Liver (tissue), 10 donors: ENCODE measurements at places on chromosomes 1 and 21. TPM values are rescaled to one million over a fixed set of nuclear protein-coding genes. Genes with fewer than 3 reads are reported as not detected.

- DNase-seq: no peak
These were observed 11.2 kb upstream of the CACYBP start for GRCh38 chr1:174988539-174988938.

DNA sequence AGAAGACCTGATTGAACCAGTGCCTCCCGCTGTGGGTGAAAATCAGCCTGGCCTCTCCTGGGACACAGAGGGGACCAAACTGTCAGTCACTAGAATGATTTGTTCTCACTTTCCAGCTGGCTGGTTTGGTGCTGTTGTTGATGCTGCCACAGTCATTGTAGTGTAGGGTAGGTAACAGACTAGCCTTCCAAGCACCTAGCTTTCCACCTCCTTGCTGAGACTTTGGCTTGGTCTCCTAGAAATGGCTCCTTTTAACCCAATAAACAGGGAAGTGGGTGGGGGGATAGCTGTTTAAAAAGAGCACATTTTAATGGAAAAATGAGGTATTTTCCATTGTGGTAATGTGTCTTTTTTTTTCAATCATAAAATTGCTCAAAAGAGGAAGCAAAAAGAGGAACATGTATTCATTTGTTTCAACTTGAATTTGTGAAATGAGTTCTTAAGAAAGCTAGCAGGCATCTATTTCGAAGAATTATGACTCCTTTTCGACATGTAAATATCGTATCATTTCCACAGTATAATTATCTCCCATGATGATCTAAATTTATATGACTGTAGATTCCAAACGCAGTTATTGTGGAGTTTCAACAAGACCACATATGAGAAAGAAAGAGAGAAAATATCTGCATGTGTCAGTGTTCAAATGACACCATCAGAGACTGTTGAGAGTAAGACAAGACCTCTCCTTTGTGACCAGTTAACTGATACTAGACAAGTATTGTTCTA is 190.1 kb downstream of the HLX start:
- DNase-seq: no peak

GRCh38 chr1:64268653-64269557 is 65.5 kb downstream of the UBE2U start:
- DNase-seq: peak; percentile 71

DNA sequence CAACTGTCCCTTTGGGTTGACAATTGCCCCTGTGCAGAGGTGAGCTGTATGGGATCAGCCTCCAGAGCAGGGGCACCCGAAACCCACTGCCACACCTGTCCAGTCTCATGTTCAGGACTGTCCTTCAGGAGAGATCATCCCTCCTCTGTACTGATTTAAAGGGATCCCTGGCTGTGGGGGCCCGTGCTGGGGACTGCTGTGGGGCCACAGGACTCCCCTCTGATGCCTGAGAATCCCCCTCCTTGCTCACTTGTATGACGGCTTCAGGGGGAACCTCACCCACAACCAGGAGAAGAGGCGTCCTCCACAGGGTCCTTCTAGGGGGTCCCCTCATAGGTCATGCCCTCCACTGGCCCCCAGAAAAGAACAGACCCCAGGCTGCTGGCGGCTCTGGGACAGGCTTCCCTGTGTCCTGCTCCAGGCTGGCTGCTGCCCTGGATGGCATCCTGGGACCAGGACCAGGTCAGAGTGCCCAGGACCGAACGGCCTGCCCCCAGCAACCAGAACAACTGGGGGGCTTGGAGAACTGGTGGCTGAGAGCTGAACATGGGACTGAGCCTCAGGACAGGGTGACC is 77.5 kb upstream of the ACTRT2 start:
- no peak for DNase-seq

DNA sequence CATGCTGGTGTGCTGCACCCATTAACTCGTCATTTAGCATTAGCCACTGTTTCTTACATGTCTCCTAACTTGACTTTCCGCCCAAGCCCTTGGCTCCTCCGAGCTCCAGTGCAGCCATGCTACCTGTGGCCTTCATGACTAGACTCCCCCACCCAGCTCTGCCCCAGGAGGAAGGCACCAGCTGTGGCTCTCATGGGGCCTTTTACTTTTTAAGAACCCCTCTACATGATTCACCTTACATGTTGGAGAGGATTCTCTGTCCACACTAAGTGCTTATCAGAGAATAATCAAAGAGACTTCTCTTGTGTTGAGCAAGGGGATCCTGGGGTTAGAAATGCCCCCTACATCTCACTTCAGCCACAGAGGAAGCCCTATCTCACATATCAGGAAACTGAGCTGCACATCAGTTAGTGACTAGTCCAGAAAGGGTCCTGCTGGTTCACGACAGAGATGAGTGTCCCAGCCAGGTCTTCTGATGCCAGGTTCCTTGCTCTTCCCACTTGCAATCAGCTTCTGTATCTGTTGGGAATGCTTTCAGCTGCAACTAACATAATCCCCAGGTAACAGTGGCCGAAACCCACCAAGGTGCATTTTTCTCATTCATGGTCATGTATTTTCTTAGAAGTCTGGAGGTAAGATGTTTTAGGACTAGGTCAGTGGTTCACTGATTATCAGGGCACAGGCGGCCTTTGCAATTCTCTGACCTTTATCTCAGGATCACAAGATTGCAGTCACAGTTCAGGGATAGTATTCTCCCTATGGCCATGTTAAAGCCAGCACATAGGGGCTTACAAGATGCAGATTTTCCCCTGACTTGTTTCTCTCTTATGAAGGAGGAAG is 45.9 kb downstream of the KLHDC7A start:
- DNase-seq: peak; percentile 9

GRCh38 chr1:198741744-198742143 is 102.9 kb downstream of the PTPRC start:
- no peak for DNase-seq

DNA sequence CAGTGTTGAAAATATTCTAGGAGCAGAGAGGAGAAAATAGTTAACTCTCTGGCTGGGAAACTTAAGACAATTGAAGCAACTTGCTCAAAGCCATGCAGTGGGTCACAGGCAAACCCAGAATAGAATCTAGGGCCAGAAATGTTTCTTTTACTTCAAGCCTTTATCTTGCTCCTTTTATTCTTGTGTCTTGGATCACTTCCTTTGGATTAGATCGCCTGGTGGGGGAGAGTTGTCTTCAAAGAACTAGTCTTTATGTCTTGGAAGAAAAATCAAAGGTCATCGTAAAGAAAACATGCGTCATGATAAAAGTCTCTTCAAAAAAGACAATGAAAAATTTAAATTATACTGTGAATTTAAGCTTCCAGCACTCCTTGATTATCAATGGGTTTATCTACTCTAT is 493.6 kb upstream of the USP24 start:
- DNase-seq: no peak

DNA sequence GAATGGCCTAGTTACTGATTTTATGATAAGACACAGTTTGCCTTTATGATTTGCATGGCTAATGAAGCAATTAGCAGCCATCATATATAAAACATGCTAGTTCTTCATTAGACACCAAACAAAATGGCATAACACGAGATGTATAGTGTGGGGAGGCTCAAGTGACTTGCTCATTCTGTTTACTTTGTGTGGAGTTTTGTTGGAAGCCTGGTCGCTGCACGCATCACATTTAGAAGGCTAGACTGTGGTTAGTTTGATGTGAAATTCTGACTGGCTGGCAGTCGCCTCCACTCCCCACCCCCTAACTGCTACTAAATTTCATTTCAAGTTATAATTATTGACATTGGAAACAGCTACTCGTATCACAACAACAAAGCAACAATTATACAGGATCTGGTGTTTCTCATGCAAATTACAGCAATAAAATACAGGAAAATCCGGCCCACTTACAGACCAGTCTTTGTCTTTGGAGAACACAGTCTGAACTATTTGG is 356.1 kb downstream of the LMO4 start:
- no peak for DNase-seq

DNA sequence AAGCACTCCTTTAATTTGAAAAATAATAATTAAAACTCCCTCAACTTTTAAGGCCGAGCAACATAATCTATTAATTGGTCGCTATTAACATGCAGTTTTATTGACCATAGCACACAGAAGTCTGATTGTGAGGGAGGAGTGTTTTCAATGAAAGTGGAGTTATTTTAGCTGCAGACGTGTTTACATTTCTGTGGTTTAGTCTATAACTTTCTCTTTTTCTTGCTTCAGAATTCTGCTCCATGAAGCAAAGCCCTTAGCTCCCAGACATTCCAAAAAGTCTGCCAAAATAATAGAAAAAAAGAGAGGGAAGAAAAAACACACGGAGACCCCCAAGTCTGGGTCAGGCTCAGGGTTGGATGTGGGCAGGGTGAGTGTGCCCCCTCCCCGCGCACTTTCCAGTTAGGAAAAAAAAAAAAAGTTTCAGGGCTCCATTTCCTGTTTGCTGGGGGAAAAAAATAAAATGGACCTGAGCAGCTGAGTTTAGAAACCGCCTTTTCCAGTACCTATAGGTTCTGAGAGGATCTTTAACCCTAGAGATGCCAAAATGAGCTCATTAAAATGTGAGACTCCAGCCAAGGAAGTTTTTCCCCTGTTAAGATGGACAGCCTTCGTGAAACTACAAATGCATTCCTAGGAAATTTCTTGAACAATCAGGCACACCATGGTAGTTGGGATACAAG is 143.7 kb upstream of the ETS2 start:
- DNase-seq: no peak

- no peak for DNase-seq
These were observed 8.3 kb downstream of the TTC22 start for GRCh38 chr1:54792686-54793282.

GRCh38 chr1:36359911-36360550 is 25.7 kb downstream of the STK40 start:
- DNase-seq: no peak

DNA sequence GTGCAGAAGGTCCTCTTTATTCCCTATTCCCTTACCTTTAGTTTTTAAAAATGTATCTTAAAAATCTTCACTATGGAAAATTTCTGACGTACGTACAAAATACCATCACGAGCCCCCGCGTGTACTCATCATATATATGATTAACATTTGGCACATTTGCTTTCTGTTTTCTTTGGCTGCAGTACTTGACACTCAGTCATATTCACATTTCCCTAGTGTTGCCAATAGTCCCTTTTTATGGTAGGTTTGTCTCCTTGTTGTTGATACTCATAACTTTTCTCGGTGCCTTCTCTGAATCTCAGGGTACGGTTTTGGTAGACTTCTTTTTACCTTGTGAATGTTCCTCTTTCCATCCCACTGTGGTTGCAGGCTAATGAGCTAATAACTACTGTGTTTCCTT is 23.3 kb downstream of the KDM4A start:
- DNase-seq: no peak

GRCh38 chr1:69595486-69595885 is 27.8 kb downstream of the LRRC7 start:
- no peak for DNase-seq

DNA sequence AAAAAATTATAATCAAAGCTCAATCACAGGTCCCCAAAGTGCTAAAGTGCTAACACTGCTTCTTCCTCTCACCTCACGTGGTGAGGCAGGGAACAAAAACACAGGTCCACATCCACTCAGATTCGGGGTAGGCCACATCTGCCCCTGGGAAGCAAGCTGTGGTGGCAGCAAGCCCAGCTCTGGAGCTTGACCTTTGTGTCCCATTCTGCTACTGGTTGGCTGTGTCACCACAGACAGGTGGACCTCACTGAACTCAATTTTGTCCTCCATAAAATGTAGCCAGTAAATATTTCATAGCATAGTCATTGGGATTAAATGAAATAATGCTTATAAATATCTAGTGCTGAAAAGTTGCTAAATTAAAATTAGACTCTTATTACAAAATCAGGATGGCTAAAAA is 8.5 kb downstream of the AZIN2 start:
- DNase-seq: no peak

DNA sequence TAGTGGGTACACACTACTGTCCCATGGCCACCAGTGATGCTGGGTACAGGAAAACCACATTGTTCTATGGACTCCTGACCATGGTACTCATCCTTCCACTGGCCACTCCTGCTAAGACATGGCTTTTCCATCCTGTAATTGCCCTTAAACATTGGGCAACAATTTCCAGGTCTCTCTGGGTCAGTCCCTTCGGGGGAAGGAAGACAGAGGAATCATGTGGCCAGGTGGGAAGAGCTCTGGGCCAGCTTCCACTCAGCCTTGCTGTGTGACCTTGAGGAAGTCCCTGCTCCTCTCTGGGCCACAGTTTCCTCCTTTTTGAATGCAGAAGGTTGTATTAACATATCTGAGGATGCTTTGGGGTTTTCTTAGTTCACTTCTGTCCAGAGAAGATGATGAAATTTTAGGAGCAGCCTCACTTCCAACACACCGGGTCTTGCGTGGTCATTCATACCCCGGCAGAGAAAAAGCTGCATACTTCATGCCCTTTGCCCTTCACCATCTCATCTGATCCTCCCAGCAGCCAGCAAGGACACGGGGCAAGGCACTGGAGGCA is 50.8 kb downstream of the SRRM1 start:
- no peak for DNase-seq

DNA sequence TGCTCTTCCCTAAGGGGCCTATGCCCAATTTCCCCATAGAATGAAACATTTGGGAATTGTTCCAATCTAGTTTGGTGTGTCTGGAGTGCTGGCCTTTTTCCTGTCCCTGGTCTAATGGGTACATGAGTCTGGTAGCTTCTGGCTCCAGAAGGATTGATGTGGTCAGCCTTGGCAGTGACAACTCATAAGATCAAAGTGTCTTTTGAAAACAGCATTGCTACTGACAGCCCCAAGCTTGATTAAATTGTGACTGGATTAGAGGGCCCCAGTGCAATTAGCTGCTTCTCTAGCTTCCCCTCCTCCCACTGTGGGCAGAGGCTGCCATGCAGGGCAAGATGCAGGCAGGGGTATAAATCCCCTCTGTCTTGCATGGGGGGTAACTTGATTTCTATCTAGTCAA is 130.9 kb downstream of the UCK2 start:
- no peak for DNase-seq

GRCh38 chr1:67556297-67556900 is 126.2 kb upstream of the SERBP1 start:
- DNase-seq: no peak

DNA sequence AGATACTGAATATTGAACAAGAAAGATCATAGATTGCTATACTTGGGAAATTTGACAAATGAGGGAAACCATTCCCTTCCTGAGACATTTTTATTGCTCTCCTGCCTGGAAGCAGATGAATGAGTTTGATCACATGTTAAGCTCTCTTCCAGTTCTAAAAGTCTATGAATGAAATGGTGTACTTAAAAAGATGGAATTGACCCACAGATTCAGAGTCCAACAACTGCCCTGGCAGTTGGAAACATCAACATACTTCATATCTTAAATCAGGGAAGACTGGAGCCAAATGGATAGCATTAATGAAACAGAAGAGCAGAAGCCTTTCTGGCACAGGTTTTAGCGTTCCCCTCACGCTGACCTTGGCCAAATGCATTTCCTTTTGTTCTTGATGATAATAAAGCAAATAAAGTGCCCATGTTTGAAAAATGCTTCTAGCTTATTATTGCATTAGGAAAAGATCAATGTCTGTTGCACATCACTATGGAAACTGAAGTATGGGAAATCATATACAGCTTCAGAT is 142.6 kb downstream of the ESRRG start:
- DNase-seq: no peak

- no peak for DNase-seq
These were observed 5.8 kb downstream of the OR14I1 start for GRCh38 chr1:248696774-248697173.

- DNase-seq: no peak
These were observed 104.8 kb downstream of the TOMM20 start for GRCh38 chr1:235023711-235024439.

- DNase-seq: no peak
These were observed 57.9 kb downstream of the RABGAP1L start for GRCh38 chr1:174217248-174217647.

GRCh38 chr1:45334308-45335245 is 5.4 kb upstream of the TOE1 start:
- no peak for DNase-seq

DDR2 gene
- 1.2 TPM for polyA plus RNA-seq

IVL gene
- 0.02 TPM for polyA plus RNA-seq

C4BPB gene
- 404 TPM for polyA plus RNA-seq

FAM72D gene
- not detected for polyA plus RNA-seq

F13B gene
- 49.8 TPM for polyA plus RNA-seq

CRYZL1 gene
- 6.8 TPM for polyA plus RNA-seq
